Activated naive CD4-positive, alpha-beta T cell treated with anti-CD3 and anti-CD28 coated beads, Interleukin-2, amount 10 ng/mL, durations not matched to agents 5 hours and 36 hours (primary cell): ENCODE measurements at places on chromosomes 3 and 15. TPM values are rescaled to one million over a fixed set of nuclear protein-coding genes. Genes with fewer than 3 reads are reported as not detected.

The CDC25A gene
- total RNA-seq: 15.8 TPM

The CYP8B1 gene
- not detected for total RNA-seq

The XCR1 gene
- total RNA-seq: not detected

The RAD51 gene
- 44.5 TPM for total RNA-seq

The CACNA2D3 gene
- total RNA-seq: not detected

The ZDHHC23 gene
- 1.9 TPM for total RNA-seq

The SATB1 gene
- total RNA-seq: 346 TPM

The DZIP1L gene
- total RNA-seq: 0.30 TPM

The BMF gene
- 24.1 TPM for total RNA-seq

The SLC7A14 gene
- total RNA-seq: not detected

The PPP2R3A gene
- total RNA-seq: 0.15 TPM

The TEX55 gene
- not detected for total RNA-seq

The LMLN gene
- total RNA-seq: 4.4 TPM

The CMTM8 gene
- 7.5 TPM for total RNA-seq

The PSTPIP1 gene
- 150 TPM for total RNA-seq

The HRG gene
- total RNA-seq: not detected

The NDN gene
- total RNA-seq: 4.0 TPM

The PATL2 gene
- 25.8 TPM for total RNA-seq

The KLHL40 gene
- not detected for total RNA-seq

The TRPC1 gene
- 0.86 TPM for total RNA-seq

The CKMT1A gene
- not detected for total RNA-seq

The DGKG gene
- 0.10 TPM for total RNA-seq

The EEFSEC gene
- total RNA-seq: 15.6 TPM

The CADM2 gene
- total RNA-seq: not detected

The PLS1 gene
- 2.7 TPM for total RNA-seq

The KCTD6 gene
- total RNA-seq: 9.2 TPM

The TAGLN3 gene
- total RNA-seq: not detected

The CCR4 gene
- total RNA-seq: 30.8 TPM

The ETV5 gene
- 2.0 TPM for total RNA-seq

The ATP13A5 gene
- not detected for total RNA-seq

The IGF1R gene
- total RNA-seq: 30.9 TPM

The ARGFX gene
- total RNA-seq: not detected

The ANKRD34C gene
- not detected for total RNA-seq

The LRTM1 gene
- total RNA-seq: not detected

The NR2E3 gene
- total RNA-seq: not detected

The GPR15 gene
- total RNA-seq: 14.9 TPM

The ACTRT3 gene
- total RNA-seq: 0.10 TPM

The NR2F2 gene
- not detected for total RNA-seq

The GRK7 gene
- total RNA-seq: not detected

The IP6K1 gene
- total RNA-seq: 39.8 TPM
